ENCODE measurements at places on chromosomes 13 and 19. TPM values are rescaled to one million over a fixed set of nuclear protein-coding genes. Genes with fewer than 3 reads are reported as not detected.

NKPD1 gene
- 0.06 TPM for polyA plus RNA-seq

NAPSA gene
- polyA plus RNA-seq = 0.25 TPM

LRG1 gene
- polyA plus RNA-seq = 0.29 TPM

ZNF709 gene
- polyA plus RNA-seq = 2.6 TPM

PSG2 gene
- not detected for polyA plus RNA-seq

KPTN gene
- polyA plus RNA-seq = 35.6 TPM

TMEM91 gene
- polyA plus RNA-seq = 11.3 TPM

CACNG7 gene
- not detected for polyA plus RNA-seq

ZNF726 gene
- polyA plus RNA-seq = 0.44 TPM

ZNF134 gene
- polyA plus RNA-seq = 5.4 TPM

TECR gene
- polyA plus RNA-seq = 88.7 TPM

MUC16 gene
- not detected for polyA plus RNA-seq

UNC13A gene
- polyA plus RNA-seq = 0.44 TPM

TGFBR3L gene
- 2.3 TPM for polyA plus RNA-seq

DCT gene
- 0.22 TPM for polyA plus RNA-seq

NCR1 gene
- not detected for polyA plus RNA-seq

ELOF1 gene
- 52.2 TPM for polyA plus RNA-seq

ZNF491 gene
- polyA plus RNA-seq = 4.0 TPM

ERICH6B gene
- polyA plus RNA-seq = not detected

PCSK4 gene
- 3.9 TPM for polyA plus RNA-seq

PRODH2 gene
- polyA plus RNA-seq = not detected

FUT3 gene
- 0.01 TPM for polyA plus RNA-seq

OR10H1 gene
- polyA plus RNA-seq = not detected

C19orf85 gene
- polyA plus RNA-seq = not detected

PINLYP gene
- polyA plus RNA-seq = 4.5 TPM

ATP8A2 gene
- under 0.01 TPM for polyA plus RNA-seq
